Calu3 (cell line): ENCODE measurements at places on chromosomes 13 and 19.

- DNase-seq = peak; percentile 78
These were observed 73.8 kb downstream of the MAP4K1 start for GRCh38 chr19:38543807-38544568.

DNA sequence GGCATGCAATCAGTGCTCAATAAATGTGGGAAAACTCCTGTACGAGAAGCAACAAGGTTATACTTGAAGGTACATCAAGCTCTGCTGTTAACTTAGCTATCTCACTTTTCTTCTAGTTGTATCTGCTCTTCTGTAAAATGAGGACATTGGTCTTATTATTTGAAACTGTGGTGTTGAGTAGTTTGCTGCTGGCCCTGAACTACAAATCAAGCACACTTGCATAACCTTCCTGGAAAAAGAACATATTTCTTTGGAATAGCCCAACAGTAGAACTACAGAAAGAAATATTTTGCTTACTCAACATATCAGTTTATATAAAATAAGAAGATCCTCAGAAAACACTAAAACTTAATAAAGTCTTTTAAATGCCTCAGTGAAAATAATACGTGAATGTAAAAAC, 203.0 kb downstream of the KCTD12 start:
- DNase-seq = no peak

GRCh38 chr13:105202354-105202753, 1333.1 kb downstream of the EFNB2 start:
- DNase-seq = no peak

GRCh38 chr19:39247701-39248664, 673 bp downstream of the IFNL4 start:
- DNase-seq = no peak

- DNase-seq = peak; percentile 88
These were observed 8.2 kb downstream of the FXYD5 start for GRCh38 chr19:35162471-35163326.

GRCh38 chr19:19540064-19540714, 2.1 kb downstream of the CILP2 start:
- DNase-seq = no peak

- DNase-seq = no peak
These were observed 8.5 kb downstream of the UNC13A start for GRCh38 chr19:17679526-17680229.

- no peak for DNase-seq
These were observed 31.4 kb downstream of the NALCN start for GRCh38 chr13:101384929-101385328.

DNA sequence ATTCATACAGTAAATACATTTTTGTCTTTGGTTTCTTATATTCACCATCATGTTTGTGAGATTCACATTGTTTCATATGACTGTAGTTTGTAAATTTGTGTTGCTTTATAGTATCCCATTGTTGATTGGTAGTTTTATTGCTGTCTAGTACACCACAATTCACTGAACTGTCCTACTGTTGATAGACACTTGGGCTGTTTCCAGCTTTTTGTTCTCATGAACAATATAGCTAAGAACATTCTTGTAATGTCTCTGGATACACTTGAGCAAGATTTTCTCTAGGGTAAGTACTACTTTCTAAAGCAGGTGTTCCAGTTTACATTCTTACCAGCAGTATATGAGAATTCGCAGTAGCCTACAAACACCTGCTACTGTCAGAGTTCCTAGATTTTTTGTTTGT, 37.8 kb downstream of the SKA3 start:
- DNase-seq = no peak

DNA sequence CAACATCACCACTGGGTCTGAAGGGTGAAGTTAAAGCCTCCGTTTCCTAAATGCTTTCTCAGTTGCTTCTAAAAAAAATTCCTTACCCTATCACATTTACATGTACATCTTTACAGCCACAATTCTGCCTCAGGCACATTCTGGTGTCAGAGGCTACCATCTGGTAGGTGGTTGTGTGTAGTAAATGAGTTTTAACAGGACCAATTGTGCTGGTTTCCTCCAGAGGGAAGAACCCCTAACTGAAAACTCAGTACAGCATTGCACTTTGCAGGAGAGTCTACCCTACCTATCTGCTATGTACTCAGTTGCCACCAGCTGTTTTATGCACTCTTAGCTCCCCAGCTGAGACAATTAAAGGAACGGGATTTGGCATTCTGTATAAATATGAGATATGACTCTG, 1576.5 kb downstream of the PCDH9 start:
- no peak for DNase-seq

DNA sequence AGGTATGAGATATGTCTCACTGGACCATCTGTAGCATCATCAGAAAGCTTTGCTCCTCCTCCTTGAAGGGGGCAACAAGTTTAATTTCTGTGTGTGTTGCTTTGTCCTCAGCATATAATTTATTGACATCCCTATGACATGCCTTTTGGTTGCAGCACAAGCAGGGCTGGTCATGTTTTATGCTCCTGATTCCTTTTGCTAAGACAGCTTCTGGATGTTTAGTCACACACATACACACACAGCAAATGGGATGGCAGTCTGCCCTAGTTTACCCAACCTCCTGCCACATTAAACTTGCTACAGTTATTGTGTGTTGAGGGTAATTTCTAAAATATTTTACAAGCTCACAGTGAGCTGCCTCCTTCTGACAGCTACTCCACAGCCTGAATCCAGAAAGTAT, 217.9 kb upstream of the RXFP2 start:
- DNase-seq = no peak

DNA sequence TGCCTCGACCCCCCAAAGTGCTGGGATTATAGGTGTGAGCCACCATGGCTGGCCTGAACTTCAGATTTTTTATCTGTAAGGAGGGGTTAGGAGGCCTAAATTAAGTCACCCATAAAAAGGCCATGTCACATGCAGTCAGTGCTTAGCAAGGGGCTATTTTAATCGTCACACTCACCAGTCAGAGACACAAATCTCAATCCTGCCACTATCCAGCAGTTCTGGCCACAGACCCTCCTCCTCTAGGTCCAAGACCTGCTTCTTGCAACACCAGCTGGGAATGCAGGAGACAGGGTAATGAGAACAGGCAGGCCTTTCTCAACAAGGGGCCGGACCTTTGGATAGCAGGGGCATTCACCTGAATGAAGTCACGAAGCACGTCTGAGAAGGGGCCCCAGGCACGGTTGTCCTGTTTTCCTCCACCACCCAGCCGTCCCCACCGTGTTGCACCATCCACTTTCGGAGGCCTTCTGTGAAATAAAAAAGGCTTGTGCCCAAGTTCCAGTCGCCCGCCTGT, 1.4 kb downstream of the FBXO27 start:
- no peak for DNase-seq

GRCh38 chr19:13459351-13459750, 46.9 kb downstream of the CACNA1A start:
- DNase-seq = no peak

DNA sequence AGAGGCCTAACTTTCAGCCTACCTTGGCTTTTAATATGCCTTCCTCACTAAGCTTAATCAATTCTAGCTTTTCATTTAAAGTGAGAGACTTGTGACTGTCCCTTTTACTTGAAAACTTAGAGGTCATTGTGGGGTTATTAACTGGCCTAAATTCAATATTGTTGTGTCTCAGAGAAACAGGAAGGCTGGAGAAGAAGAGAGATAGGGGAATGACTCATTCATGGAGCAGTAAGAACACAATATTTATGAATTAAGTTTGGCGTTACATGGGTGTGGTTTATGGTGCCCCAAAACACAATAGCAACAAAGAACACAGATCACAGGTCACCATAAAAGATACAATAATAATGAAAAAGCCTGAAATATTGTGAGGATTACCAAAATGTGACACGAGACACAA, 612.1 kb downstream of the TBC1D4 start:
- no peak for DNase-seq

GRCh38 chr13:67087527-67087926, 142.6 kb downstream of the PCDH9 start:
- no peak for DNase-seq

- DNase-seq = no peak
These were observed 148.4 kb downstream of the KLF12 start for GRCh38 chr13:73985783-73986182.

DNA sequence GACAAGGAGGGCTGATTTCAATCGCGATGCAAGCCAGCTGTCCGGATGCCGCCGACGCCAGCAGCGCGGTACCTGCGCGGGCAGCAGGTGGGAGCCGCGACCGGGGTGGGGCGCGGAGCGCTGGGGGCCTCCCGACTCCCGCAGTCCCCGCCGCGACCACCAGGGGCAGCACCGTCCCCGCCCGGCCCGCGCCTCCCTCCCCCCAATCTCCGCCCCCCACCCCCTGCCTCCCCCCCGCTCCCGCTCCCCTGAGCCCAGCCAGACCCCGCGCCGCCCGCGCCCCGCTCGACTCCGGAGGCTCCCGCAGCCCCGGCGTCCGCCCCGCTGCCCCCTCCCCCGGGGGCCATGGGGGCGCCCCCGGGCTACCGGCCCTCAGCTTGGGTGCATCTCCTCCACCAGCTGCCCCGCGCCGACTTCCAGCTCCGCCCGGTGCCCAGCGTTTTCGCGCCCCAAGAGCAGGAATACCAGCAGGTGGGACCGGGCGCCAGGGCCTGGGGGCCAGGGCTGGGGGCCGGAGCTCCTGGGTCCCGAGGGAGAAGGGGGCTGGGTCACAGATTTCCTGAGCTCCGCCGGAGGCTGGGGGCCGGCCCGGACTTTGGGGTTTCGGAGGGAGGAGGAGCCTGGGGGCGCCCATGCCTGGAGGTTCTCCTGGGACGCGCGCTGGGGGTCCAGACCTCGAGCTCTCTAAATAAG, at the start of gene TTYH1:
TTYH1 (plus strand) TSS at position 257 of the 693 bp plus-strand sequence; CDS start at position 346, 89 bp downstream.
- DNase-seq = no peak

GRCh38 chr19:14081797-14082674, 3.5 kb downstream of the C19orf67 start:
- DNase-seq = peak; percentile 62

DNA sequence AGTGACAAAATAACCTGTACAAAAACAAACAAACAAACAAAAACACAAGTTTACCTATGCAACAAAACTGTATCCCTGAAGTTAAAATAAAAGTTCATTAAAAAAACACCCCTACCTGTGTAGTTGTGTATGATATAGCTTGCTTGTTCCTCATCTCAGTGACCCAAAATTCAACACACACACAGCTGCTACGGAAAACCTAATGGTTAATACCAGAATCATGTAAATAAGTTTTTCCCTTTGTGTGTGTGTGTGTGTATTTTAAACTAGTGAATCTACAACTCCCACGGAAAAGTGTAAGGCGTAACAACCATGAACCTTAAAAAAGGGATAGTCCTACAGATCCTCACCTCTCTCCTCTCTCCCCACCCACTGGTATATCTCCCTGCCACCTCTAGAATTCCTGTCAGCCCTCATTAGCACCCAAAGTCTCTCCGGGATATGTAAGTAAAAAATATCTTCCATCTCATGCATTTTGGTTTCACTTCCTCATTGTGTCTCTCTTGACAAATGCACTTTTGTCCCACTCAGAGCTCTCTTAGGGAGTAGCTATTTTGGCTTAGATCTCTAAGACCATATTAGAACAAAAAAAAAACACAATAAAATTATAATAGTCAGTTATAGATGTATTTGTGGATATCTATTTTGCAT, 2236.5 kb downstream of the PCDH9 start:
- DNase-seq = no peak

GRCh38 chr19:54190503-54191010, 551 bp upstream of the TSEN34 start:
- peak; percentile 100 for DNase-seq

DNA sequence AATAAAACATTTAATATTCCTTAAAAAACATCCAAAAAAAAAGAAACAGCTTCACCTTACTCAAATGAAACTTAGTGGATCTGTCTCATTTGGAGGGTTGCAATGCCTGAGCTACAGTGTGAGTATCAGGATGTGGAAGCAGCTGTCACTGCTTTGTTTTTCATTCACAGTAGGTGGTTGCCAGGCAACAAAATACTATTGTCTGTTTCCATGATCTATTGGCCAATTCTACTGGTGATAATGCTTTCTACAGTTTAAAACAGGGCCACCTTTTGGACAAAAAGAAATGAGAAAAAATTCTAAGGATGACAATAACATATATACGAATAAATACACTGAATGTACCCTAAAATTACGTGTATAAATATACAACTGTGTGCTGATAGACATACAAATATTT, 3.0 kb downstream of the ENOX1 start:
- DNase-seq = peak; percentile 3

DNA sequence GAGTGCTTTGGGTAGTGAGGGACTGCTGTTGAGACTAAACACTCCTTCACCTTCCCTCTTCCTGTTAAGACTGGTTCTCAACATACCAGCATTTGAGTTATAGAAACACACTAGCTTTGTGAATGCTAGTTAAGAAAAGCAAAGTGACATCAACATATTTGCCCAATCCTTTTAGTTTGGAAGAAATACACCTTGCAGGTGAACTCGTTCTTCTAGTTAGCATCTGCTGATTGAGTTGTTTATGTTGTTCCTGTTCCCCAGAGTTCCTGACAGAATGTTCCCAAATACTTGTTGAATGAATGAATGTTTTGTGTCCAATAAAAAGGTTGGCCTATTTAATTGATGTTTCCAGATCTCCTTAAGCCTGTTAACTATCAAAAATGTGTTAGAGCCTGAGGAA, 7.1 kb downstream of the LMO7 start:
- DNase-seq = no peak

DNA sequence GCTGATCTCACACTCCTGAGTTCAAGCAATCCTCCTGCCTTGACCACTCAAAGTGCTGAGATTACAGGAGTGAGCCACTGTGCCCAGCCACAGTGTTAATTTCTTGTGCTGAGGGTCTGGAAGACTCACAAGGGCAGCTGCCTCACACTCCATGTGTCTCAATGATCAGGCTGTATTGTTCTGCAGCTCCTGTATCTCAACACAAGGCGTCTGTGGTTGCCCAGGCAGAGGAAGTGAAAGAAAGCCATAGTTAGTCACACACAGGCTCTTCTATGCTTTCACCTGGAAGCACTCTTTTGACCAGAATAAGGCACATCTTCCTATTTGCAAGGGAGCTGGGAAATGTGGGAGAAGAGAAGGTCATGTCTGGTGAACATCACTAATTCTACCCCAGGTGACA, 107.3 kb upstream of the ZNF507 start:
- no peak for DNase-seq

DNA sequence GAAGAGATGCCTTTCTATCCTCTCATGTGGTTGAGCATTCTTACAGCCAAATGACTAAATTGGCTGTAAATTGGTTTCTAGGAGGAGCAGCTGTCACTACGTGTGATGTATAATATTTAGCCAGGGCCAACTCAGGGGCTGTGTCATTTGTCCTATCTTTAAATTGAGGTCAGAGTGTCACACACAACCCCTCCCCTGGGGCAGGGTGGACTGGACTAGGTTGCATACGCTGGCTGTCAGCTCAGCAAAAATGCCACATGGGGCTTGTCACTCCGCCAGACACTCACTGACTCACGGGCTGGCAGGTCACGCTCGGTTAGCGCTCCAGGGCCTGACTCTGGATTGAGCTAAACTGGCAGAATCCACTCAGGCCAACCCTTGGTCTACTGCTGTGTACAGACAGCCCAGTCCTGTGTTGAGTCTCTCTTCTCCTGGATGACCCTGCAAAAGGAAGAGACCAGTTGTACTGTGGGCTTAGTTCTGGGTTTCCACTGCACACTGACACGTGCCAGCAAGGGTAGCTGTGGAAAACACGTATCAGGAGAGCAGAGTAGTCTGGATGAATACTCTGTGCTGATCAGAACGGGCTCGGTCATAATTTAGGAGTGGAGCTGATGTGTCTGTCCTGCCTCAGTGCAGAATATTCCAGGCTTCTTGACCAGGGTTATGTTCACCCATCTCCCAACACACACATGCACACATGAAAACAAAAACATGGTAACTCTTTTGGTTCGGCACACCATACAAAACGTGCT, 29.1 kb downstream of the SHISA2 start:
- peak; percentile 83 for DNase-seq
